Cardiac fibroblast (primary cell): ENCODE measurements at places on chromosomes 6 and 20.

DNA sequence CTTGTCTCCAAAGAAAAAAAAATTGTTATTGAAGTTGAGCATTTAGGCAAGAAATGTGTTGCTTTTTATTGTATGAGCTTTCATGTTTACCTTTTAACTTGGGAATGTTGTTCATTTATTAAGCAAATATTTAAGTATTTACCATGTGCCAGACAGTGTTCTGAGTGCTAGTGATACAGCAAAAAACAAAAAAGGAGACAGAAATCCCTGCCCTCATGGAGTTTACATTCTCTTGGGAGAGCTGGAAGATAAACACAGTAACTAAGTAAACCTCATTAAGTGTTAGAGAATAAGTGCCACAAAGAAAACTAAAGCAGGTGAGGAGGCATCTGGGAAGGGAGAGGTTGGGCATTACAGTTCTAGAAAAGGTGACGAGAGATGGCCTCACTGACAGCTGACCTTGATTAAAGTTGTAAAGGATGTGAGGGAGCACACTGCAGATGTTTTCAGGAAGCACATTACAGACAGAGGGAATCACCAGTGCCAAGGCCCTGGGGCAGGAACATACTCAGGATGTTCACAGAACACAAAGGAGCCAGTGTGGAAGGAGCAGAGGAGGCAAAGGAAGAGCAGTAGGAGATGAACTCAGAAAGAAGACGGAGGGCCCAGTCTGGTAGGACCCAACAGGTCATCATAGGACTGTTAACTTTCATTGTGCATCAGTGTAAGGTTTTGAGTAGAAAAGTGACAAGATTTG is 33.5 kb downstream of the XRN2 start:
- DNase-seq = no peak

- no peak for DNase-seq
Measured at GRCh38 chr6:122669868-122670267, 59.7 kb downstream of the PKIB start.

DNA sequence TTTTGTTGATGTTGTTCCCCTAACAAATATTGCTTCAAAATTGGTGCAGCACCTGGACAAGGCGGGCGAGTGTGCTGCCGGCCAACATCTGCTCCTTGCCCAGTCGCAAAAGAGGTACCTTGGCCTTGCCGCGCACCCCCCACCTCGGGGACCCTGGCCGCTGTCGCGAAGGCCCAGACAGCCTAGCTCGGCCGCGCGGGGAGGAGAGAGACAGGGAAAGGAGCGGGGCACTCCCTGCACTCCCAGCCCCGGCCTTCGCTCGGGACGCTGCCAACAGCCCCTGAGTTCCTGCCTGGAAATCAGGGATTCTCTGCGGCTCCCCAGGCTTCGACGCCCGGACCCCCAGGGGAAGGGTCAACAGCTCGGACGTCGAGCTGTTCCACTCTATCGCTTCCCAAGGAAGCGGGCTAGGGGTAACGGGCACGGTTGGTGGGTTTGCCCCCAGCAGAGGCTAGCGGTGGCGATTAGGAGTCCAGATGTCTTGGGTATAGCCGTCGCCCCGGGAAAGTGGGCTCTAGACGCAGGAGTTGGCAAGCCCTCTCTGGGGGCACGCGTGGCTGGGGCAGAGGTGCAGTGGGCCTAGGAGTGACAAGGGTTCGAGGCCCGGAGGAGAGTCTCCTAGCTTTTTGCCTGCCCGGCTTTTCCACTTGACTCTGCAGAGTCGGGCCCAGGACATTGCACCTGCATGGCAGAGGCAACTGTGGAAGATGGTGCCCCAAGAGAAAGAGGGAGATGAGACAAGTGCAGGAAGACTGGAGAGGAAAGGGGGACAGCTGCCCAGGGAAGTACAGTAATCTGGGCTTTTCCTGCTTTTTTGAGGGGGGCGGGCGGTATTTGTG is 8.2 kb downstream of the POU3F2 start:
- DNase-seq = no peak

DNA sequence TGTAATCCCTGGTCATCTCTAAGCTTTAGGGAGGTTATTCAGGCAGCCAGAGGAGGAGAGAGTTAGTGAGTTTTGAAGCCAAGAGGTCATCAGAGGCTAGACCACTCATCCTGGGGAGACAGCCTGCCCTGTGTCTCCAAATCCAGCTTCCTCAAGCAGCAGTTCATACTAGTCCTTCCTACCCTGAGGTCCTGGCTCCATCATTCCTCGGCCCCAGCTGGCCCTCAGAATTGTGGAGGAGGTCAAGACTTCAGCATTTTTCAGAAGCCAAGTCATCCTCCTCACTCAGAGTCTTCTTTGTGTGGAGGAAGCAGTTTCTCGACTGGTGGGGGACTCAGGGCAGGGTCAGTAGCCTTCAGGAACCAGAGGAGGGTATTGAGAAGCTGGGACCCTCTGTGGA is 12.4 kb upstream of the KIAA1755 start:
- DNase-seq = peak; percentile 66

GRCh38 chr20:9177278-9177677 is 108.4 kb downstream of the PLCB4 start:
- DNase-seq = no peak

DNA sequence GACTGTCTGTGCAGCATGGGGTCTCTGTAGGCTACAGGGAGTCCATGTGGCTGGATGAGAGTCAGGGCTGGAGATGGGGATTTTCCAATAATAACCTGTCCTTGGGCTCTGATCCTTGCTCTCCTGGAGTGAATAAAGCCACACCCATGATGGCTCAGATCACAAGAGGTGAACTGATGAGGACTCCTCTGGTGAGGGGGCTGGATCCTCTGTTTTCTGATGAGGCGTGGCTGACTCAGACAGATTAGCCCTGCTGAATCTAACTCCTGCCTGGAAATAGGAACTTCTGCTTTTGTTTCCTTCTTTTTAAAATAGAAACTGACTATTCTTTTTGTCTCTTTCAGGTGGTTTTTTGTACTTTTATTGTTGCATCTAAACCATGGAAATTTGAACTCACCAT is 27.0 kb downstream of the CST9L start:
- DNase-seq = no peak

GRCh38 chr6:124396361-124396760 is 565.9 kb upstream of the RNF217 start:
- no peak for DNase-seq

DNA sequence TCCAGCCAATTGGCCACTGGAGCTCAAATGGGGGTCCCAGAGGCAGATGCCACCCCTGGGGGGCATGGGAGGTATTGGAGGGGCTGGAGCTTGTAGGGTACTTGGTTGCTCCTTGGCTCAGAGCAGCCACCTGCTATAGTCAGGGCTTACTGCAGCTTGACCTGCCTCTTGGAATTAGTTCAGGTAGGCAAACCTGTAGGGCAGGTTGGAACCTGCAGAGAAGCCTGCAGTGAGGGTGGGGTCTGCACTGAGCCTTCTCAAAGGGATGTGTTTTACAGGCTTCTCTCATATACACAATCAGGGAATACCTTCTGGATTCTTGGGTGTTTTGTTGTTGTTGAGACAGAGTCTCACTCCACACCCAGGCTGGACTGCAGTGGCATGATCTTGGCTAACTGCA is 94.2 kb upstream of the MYL9 start:
- no peak for DNase-seq
